Activated naive CD8-positive, alpha-beta T cell treated with anti-CD3 and anti-CD28 coated beads, Interleukin-2, amount 50 U/mL, for 16 hours (primary cell): ENCODE measurements at places on chromosomes 11 and 22.

DNA sequence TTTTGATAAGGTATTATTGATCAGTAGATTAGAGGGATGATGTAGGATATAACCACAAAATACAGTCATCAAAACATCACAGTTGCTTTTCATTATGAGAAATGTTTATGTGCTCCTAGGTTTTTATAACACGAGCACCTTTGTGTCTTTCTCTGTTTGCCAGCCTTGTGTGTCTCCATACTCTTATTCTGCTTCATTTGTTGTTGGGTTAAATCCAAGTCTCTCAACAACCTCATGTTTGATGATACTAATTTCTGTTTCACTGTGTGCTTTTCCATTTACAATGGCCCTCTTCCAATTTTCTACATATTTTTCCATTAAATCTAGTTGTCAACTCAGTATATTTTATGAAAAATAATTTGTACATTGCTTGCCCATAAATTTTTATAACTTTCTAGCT lies 107.7 kb upstream of the POU2AF2 start:
- no peak for DNase-seq

DNA sequence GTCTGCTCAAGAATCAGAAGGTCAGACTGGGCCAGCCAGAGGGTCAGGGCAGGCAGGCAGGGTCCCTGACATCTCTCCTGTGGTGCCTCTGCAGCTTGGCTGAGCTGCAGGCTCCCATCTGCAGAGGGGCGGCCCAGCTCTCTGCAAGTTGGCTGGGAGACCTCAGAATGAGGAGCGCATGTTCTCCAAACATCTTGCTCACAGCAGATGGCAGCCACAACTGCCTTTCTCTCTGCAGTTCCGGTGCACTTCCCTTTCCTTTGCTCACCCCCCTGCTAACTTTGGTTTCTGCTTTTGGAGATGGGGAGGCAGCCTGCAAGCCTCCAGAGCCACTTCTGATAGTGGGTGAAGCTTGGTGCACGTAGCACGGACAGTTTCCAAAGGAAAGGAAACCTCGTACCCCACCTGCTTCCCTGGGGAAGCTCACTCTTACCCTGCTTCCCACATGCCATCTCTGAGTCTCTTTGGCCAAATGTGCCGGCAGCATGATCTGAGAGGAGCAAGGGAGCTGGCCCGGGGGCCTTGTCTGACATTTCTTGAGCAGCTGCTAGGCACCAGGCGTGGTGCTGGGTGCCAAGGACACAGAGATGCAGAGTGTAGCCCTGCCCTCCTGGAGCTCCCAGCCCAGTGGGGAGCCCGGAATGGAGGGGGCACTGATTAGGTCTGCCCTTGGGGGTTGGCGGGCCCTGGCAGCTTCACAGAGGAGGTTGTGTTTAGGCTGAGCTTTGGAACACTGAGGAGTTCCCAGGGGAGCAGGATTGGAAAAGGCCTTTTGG lies 18.2 kb downstream of the DAGLA start:
- DNase-seq = no peak

DNA sequence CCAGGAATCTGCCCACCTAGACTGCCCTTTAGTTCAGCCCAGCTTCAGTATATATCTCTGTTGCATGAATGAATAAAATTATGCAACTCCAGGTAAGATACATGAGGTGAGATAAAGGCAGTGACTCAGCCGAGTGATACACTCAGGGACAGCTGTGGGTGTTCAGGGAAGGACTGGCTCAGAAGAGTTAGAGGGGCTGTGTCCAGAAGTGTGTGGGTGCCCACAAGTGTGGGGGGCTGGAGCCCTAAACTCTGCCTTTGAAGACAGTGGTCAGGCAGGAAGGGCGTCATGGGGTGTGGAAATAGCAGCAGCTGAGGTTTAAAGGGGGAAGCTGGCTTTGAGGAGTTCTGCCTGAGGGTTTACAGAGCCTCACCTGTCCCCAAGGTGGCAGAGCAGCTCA lies 8.3 kb downstream of the FTH1 start:
- no peak for DNase-seq

DNA sequence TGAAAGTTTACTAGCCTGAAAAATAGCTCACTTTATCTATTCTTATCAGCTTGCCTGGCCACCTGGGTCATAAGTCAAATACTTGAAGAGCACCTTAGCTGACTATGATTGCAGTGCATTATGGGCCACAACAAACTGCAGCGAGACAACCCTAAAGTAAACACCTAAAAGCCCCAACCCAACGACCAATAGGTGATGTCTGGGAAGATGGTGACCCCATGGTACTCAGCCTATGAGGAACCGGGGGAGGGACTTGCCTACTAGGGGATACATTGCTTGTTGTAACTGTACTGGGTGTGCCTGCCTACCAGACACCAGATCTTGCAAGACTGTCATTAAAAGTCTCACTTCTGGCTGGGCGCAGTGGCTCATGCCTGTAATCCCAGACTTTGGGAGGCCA lies 35.6 kb upstream of the APOBEC3A start:
- DNase-seq = no peak

- DNase-seq = no peak
Observed at GRCh38 chr11:99244613-99245012, 223.9 kb downstream of the CNTN5 start.

- no peak for DNase-seq
Observed at GRCh38 chr11:27370374-27370773, 7.4 kb upstream of the CCDC34 start.

GRCh38 chr11:75400146-75400865 lies 988 bp downstream of the RPS3 start:
- DNase-seq = no peak

DNA sequence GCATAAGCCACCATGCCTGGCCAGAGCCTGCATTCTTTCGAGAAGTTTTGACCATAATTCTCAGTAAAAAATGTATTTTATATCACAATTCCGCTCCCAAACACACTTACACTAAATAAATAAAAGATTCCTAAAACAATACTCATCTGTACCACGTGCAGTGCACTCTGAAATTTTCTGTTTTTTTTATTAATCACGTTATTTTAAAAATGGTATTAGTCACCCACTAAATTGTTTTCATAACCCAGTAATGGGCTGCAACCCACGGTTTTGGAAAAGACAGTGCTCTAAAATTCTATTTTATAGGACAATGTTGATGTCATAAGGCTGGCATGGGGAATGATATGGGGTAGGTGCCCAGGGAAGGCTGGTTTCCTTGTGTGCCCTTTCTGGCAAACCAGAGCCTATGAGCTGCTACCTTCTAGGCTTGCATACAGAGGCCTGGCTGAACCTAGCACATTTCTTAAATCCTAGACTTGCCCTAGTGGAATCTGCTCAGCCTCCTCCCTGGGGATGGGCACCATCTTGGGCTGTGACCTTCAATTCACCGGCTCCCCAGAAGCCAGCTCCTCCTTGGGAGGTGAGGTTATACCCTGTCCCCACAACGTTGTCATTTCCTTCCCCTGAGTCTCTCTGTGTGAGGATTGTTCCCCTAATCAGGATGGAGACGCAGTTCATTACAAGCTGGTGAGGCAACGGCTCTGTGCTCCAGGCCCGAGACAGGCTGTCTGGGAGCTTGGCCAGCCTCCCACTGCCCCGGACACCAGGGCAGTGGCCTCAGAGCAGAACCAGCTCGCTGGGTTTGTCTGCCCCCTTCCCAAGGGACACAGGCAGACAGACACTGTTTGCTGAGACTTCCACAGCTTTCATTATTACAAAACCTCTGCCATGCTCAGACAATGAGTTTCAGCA lies 116.5 kb upstream of the NAV2 start:
- no peak for DNase-seq

DNA sequence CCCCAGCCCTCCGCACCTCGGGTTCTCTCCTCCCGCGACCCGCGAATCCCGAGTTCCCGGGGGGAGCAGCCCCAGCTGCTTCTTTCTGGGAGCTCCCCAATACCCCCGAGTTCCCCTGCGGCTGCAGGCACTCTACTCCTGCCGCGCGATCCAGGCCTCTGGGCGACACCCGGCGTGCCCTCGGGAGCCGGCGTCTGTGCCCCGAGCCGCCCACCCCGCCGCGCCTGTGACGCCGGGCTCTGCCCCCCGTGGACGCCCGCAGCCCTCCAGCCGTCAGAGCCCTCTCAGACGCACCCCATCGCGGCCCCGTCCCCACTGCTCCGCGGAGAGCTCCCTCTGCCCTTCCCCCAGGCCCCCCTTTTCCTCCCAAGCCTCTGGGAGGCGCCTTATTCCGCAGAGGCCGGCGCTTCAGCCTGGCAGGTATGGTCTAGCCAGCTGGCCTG lies 422 bp downstream of the GLB1L2 start:
- DNase-seq = no peak
